ENCODE measurements at places on chromosomes 1 and 21.

GRCh38 chr1:28359592-28360239 lies 9.8 kb upstream of the PHACTR4 start:
- DNase-seq = peak; percentile 66

GRCh38 chr1:156721535-156721934 lies 6.7 kb upstream of the METTL25B start:
- DNase-seq = no peak

DNA sequence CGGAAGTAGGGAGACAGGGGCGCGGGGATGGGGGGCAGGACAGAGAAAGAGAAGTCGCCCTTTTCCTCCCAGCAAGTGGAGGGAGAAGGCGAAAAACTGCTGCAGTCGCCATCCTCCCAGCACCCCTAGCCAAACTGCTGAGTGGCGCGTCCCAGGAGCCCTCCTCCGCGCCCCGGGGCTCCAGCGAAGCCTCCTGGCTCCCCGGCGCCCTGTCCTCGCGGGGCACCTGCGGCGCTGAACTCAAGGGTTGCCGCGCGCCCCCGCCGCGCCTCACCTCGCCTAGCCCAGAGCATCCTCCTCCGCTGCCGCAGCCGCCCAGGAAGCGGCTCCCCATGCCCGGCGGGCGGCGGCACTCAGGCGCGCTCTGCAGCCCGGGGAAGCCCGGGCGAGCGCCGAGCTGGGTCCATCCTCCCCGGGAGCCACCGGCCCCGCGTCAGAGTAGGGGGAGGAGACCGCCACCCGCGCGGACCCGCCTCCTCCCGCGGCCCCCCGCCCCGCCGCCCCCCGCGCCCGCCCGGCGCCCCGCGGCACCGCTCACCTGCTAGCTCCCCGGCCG lies at the start of gene DAB1:
Gene DAB1, minus strand, starts transcription at position 405 of the 556 bp plus-strand sequence. CDS start 133,030 bp downstream, outside the sequence.
- peak; percentile 47 for DNase-seq

DNA sequence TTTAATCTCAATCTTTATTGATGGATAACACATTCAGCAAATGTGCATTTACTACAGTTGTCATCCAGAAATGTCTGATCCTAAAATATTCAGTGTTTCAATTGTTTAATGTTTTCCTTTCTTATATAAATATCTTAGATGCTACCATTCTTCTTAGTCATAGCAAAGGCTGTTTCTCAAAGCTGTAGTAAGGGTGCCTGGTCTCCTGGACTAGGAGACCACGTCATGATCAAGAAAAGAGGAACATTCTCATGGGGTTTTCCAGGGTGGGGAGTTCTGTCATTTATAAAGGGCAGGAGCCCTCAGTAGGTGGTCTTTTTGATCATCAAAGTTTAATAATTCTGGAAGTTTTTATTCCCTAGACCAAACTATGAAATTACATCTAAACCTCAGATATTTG lies 292.8 kb downstream of the HMCN1 start:
- no peak for DNase-seq

GRCh38 chr1:155300553-155301329 lies 497 bp downstream of the PKLR start:
- DNase-seq = no peak

DNA sequence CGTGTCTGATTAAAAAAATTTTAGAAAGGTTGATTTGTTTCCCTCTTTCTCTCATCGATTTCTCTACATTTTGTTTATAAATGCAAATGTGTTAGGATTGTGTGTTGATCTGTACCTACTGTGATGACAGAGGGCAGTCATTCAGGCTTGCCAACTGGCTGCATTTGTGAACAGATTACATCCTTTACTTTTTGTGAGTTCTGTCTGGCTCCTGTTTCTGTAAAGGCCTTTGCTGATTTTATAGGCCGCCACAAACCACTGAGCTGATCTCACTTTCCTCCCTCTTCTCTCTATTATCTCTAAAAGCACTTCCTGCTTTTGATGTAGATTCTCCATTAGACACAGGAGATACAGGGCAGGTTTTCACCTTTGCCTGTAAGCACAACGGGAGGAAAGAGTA lies 106.8 kb downstream of the ESRRG start:
- DNase-seq = no peak

- no peak for DNase-seq
Observed at GRCh38 chr1:61348025-61348665, 265.8 kb downstream of the NFIA start.

DNA sequence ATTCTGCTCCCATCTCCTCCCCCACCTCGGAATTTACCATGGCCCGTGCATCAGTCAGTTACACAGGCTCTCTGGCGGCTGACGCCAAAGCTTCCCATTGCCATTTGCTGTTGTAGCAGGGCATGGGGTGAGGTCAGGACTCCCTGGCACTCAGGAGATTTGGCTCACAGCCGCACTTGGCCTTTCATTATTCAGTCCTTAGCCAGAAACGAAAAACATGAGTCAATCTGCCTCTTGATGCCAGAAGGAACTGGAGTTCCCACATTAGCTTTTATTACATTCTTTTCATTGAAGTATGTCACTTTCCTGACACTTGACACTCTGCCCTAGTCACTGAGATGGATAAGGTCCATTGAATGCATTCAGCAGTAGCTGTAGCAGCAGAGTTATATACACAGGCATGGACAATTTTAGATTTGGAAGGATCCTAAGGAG lies 260.6 kb downstream of the CACNA1E start:
- DNase-seq = no peak

DNA sequence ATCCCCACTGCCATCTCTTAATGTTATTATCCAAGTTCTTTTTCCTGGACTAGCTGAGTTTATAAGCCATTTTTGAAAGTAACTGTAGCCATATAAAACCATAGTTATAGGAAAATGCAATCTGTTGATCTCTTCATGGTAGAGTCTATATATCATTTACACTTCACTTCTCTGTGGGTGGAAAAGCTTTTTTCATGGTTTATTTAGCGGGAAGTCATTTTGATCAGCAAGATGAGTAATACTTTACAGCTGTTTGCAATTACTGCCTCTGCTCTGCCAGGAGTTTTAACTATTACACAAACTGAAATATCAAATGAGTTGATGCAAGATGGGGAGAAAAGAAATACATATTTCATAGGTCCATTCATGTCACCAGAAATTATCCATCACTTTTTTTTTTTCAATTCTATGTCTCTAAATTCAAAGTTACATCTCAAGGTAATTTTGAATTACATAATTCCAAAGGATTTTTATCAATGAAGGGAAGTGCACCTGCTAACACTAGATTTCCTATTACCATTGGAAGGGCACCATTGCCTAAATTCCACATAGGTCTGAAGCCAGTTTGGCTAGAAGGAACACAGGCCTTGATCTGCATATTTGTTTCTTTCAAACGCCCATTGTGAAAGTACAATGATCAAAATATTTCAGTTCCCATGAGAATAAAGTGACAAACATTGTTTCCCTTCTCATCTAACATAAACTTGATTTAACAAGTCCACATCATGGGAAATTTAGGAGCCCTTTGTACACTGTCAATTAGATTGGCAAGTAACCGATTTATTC lies 296.7 kb downstream of the ZNF326 start:
- no peak for DNase-seq

DNA sequence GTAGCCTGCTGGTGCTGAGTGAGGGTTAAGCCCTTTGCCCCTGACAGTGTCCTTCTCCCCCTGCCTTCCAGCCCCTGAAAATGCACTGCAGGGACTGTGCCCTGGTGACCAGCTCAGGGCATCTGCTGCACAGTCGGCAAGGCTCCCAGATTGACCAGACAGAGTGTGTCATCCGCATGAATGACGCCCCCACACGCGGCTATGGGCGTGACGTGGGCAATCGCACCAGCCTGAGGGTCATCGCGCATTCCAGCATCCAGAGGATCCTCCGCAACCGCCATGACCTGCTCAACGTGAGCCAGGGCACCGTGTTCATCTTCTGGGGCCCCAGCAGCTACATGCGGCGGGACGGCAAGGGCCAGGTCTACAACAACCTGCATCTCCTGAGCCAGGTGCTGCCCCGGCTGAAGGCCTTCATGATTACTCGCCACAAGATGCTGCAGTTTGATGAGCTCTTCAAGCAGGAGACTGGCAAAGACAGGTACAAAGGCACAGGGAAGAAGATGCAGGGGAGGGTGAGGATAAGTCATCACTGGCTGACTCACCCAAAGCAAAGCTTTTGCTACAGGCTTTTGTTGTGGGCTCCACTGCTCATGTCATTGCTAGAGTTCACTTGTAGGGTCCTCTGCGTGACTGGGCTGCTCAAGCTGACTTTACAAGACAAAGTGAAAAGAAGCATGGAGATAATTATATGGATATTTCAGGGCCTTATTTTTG lies 174.9 kb downstream of the PIGK start:
- DNase-seq = no peak

DNA sequence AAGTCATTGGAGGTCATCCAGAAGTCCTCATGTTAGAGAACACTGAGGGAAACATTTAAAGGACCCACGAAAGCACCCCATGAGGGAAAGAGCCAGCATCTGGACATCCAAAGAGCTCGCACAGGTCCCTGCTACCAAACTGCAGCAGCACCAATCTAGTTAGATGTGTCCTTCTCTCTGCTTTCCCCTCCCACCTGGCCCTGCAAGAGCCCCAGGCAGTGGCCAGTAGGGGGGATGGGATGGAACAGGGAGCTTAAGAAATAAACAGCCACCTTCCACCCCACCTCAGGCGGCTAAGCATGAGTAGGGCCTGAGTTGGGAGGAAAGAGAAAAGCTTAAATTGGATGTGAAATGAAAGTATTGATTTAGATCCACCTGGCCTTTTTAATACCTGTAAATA lies 175.9 kb upstream of the KCND3 start:
- no peak for DNase-seq

DNA sequence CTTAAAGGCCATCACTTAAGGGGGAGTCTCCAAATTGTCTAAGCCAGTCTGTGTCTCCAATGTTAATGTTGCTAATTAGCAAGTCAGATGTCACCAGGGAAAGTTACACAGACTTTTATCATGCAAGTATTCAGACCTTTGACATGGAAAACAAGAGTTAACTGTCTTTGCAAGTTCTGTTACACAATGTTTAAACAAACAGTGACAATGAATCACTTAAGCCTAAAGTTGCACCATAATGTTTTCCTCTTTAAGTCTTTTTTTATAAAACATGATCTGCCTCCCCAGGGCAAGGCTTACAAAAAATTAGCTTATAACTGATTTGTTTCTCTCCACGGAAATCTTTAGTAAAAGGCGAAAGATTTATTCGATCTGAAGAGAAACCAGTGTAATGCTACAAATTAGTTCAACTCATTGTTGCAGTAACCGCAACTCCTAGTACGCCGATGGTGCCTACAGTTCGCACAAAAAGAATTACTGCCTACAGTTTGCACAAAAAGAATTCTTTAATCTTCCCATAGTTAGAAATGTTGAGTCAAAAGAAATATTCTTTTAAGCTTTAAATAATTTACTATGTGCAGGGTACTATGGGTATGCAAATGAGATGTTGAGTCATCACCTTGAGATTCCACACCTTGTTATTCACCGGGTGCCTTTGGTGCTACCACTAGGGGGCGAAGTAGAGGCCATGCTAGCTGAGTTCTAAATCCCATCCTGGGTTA lies 45.3 kb downstream of the HHAT start:
- DNase-seq = peak; percentile 50

GRCh38 chr1:56774067-56774609 lies 45.1 kb downstream of the FYB2 start:
- no peak for DNase-seq

- DNase-seq = no peak
Observed at GRCh38 chr1:12591267-12591938, 26.6 kb downstream of the DHRS3 start.

GRCh38 chr21:40902299-40902698 lies 55.3 kb upstream of the DSCAM start:
- DNase-seq = peak; percentile 76

DNA sequence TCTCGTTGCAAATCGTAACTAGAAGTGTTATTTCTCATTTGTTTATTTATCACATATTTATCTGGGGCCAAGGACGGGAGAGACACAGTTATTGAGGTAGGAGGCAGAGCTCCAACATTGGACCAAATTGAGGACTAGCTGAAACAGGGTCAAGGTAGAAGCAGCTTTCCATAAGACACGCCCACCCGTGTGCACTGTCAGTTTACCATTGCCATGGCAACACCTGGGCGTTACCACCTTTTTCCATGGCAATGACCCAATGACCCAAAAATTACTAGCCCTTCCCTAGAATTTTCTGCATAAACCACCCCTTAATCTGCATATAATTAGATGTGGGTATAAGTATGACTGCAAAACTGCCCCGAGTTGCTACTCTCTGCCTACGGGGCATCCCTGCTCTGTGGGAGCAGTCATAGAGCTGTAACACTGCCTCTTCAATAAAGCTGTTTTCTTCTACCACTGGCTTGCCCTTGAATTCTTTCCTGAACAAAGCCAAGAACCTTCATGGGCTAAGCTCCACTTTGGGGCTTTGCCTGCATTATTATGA lies 72.7 kb downstream of the FBXO2 start:
- DNase-seq = no peak

DNA sequence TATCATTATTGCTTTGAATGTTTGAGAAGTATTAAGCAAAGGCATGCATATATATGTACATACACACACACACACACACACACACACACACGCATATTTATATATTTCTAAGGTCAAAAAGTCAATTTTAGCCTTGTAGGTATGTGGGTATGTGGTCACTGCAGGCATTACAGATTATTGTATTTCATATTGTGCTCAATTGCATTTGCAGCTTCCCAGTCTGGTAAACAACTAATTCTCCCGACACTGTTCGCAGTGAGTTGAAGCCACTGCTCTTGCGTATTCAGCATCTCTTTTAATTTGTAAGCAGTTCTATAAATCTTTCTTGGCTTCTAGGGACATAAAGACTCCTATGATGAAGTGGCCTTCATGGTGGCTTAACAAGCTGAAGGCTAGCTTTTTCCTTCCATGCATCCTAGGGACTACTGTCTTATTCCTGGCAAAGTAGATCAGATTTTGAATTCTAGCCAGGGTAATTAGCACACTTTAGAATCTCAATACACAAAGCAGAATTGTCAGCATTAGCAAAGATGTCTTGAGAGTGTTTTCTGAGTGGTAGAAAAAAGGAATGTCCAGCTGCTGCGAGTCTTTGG lies 368.6 kb upstream of the NEGR1 start:
- no peak for DNase-seq

GRCh38 chr21:45123440-45123839 lies 49.1 kb downstream of the ADARB1 start:
- DNase-seq = no peak

DNA sequence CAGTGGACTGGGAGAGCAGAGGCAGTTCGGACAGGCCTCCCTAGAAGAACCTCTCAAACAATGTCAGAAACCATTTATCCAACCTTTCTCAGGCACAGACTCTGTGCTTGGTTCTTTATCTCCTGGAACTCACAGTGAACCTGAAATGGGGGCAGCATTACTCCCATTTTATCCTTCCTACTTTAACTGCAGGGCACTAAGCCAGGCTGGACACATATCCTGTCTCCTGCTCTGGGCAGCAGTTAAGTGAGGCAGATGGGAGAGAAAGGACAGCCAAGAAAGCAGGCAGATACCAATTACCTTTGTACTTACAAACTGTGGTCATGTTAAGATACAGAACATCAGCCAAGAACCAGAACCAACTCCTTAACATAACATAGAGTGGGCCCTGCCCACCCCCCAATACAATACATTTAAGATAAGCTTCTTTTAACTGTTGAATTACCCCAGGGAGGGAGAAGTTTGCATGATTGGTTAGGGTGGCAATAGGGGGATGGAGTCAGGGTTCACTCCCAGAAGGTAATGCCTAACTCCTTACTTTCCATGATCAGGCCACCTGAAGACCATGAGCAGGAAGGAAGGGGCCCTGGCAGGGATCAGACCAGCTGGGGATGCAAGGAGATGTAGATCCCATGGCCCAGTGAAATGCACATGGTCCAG lies 10.9 kb downstream of the KDF1 start:
- no peak for DNase-seq

GRCh38 chr21:41045534-41046268 lies 122.3 kb upstream of the BACE2 start:
- peak; percentile 91 for DNase-seq
